Stimulated activated CD8-positive, alpha-beta memory T cell treated with anti-CD3 and anti-CD28 coated beads, Interleukin-4, amount 100 ng/mL, for 4 hours (primary cell): ENCODE measurements at places on chromosomes 7 and 10.

DNA sequence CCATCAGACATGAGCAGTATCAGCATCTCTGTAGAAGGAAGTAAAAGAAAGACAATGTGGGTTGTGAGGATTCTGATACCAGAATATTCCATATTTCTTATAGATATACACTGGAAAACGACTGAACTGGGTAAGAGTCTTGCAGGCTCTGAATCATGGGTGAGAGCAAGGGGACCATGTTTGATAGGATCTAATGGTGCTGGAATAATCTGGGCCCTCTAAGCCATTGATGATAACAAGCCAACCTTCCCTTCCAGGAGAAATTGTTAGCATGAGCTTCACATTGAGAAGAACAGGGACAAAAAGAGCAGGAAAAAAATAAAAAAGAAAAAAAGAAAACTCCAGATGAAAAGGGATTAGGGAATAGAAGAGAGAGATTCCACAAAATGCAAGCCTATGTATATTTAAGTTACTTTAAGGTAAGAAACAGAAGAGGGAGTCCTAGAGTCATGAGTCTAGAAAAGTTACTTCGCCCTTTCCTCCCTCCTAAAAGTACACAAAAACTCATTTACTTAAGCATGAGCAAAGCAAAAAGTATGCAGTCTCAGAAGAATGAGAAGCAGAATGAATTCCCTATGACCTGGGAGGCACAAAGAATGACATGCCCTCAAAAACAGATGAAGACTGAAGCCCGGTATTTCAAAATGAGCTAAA, 181.9 kb downstream of the TMEM26 start:
- no peak for DNase-seq

- DNase-seq: no peak
Observed at GRCh38 chr10:82938331-82938730, 1063.3 kb downstream of the NRG3 start.

GRCh38 chr7:107173191-107173590, 4.4 kb downstream of the HBP1 start:
- no peak for DNase-seq

DNA sequence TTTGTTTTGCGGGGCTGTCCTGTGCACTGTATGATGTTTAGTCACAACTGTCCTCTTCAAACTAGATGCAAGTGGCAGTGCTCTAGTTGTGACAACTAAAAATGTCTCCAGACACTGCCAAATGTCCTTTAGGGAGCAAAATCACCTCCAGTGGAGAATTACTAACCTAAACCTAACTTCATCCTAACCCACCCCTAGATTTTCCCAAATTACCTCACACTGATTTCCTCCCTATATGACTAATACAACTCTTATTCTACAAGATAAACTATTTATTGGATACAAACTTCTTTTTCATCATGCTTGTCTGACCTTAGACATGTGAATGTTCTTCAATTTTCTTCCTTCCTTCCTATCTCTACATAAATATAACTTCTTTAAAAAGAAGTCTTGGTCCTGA, 26.4 kb downstream of the PNPLA8 start:
- DNase-seq: no peak

DNA sequence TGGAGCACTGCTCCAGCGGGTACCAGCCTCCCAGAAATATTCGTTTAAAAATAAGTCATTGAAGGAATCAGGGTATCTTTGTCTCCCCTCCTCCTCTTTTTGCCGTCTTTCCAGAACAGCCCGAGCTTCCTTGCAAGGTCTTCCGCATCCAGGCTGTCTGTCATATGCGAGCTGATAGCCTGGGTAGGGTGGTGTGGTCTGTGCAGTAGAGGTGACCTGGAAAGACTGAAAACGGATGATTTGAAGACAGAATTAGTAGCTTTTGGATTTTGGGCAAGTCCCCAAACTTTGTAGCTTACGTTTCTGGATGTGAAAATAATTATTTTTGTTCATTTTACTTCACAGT, 480 bp downstream of the VPS50 start:
- DNase-seq: no peak

DNA sequence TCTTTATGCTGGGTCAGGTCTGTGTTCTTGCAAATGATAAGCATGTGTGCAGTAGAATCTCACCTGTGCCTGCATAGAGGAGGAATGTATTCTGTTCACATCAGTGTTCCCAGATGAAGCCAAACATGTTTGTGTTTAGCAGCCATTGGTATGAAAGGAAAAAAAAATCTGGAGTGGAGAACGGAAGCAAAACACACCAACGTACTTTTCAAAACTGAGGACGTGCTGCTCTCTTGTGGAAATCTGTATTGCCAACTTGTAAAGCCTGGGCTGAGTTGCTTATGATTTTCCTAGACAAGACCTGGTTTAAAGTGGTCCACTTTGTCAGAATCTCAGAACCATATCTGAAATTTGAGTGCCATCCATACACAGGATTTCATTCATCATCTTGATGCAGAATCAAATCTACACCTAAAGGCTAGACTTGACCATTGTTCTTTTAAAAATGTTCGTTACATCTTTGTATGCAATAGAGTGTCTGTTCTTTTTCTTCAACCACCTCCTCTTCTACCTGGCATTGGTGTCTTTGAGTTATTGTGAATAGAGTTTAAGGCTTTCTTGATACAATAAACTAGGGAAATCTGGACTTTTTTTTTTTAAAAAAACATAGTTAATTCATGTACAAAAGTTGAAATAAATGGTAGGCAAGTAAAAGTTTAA, 367.7 kb downstream of the PHF14 start:
- no peak for DNase-seq

DNA sequence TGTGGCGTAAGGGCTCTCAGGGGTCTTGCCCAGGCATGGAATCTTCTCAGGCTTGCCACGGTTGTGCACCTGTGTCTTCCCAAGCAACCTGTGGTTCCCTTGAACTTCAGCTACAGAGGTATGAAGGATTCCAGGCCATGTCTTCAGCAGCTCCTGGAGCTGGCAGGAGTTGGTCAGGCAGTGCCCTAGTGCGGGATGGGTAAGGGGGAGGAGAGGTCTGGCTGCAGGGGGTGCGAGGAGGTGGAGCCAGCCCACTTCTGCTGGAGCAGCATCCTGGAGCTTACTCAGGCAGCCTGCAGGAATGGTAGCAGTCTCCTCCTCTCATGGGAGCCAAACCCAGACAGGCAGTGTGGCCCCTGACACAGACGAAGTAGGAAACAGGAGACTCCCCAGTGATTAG, 3.8 kb upstream of the TRIL start:
- DNase-seq: no peak

DNA sequence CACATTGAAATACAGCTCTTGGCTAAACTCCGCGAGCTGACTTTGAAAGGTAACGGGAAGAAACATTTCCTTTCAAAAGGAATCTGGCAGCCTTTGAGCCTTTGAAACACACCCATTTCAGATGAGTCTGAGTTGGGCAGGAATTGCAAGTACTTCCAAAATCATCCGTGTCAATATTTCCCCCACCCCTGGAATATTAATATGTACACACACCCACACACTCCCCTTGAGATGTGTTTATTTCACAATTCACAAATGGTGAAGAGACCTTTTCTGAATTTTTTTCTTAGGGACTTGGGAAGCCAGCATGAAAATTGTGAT, 438.7 kb upstream of the NRP1 start:
- DNase-seq: no peak

DNA sequence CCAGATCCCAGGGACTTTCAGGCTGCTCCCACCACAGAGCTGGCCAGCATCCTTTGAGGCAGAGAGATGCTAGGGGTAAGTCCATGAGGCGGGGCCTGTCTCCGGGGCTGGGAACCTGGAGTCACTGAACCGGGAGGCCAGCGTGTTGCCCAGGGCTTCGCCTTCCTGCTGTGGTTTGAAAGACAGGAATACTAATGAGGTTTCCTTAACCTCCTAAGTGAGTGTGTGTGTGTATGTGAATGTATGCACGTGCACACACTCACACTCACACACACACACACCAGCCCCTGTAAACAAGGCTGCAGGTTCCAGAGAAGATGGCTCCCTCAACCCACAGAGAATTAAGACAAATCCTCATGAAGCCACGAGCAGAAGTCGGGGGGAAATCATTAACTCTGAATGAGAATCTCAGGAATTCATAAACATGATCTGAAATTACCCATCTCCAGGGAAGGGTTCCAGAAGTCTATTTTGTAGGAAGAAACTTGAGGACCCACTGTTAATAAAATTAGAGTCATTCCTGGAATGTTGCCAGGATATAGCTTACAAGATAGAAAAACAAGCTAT, 20.3 kb upstream of the PFKP start:
- no peak for DNase-seq

- no peak for DNase-seq
Observed at GRCh38 chr10:126687121-126687606, 16.7 kb upstream of the C10orf90 start.

GRCh38 chr7:133723044-133723443, 404.1 kb upstream of the LRGUK start:
- DNase-seq: no peak

DNA sequence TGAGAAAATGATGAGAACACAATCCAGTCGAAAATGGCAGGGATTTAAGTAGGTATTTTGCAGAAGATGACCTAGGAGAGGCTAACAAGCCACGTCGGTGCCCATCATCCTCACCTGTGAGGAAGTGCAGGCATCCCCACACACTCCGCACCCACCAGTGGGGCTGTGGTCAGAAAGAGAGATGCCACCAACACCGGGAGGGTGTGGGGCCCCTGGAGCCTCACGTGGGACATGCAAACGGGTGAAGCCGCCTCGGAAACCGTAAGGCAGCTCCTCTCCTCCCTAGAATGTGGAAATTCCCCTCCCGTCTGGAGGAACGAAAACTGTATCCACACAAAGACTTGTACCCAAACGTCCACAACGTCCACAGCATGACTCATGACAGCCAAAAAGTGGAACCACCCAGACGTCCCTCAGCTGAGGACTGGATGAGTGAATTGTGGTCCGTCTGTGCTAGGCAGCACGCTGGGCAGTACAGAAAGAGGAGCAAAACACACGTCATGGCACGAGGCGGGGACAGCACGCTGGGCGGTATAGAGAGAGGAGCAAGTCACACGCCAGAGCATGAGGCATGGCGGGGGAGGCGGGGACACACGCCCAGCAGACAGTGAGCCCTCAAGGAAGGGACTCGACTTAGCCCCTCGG, 246.0 kb downstream of the ELFN1 start:
- no peak for DNase-seq

GRCh38 chr7:18087687-18088078, 60.0 kb upstream of the PRPS1L1 start:
- no peak for DNase-seq

- no peak for DNase-seq
Observed at GRCh38 chr7:57685418-57685817, 235.4 kb downstream of the ZNF716 start.

- no peak for DNase-seq
Observed at GRCh38 chr7:24574950-24575349, 1.7 kb downstream of the PALS2 start.

GRCh38 chr7:72781631-72782030, 46.4 kb downstream of the TYW1B start:
- DNase-seq: no peak
